Uterus (tissue), 4 donors: ENCODE measurements at places on chromosomes 1 and 21. TPM values are rescaled to one million over a fixed set of nuclear protein-coding genes. Genes with fewer than 3 reads are reported as not detected.

Gene PRUNE1
- total RNA-seq, result 26.4 TPM

Gene OR10J1
- not detected for total RNA-seq

Gene PROX1
- 4.1 TPM for total RNA-seq

Gene PADI4
- total RNA-seq, result not detected

Gene ATP1A4
- not detected for total RNA-seq

Gene NHLH1
- total RNA-seq, result not detected

Gene NTRK1
- 19.2 TPM for total RNA-seq

DNA sequence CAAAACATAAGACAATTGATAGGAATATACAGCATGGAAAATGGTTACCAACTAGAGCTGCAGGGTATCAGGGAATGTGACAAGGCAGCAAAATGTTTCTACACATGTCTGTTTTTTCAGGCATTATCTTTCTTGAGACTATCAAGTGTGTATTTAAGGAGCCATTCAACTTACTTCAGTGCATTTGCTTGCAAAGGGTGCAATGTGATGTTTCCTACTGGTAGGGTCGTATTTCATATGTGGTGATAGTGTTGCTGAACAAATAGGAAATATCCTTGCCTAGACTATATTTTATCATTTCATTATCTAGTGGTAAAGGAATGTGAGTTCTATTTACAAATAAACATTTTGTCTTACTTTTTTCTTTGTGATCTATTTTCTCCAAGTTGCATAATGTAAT is 42.4 kb downstream of the PTPRC start:
- no peak for DNase-seq

DNA sequence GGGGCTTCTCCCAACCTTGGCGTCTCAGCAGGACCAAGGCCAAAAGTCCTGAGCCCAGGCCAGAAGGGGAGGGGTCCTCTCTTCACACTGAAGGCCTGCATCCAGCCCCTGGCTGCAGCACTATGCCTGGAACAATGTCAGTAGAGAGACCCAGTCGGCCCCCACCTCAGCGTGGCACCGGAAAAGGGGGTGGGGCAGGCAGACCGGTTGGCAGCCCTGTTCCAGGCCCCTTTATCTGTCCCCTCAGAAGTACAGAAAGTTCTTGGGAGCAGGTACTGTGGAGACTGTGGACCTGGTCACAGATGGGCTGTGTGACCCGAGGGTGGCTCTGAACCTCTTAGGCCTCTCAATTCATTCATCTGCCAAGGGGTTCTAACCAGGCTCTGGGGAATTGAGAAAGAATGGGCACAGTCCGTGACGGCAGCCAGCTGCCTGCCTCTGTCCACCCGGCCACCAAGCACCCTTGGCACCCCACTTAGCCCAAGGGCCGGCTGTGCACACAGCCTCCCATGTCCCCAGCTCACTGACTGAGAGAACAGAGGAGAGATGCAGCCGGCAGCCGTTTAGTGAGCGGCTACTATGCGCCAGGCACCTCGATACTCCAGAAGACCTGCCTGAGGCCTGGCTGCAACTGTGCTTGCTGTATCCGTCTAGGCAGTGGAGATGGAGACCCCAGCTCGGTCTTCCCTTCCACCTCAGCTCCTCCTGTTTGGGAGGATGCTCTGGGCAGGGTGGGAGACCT is 23.9 kb downstream of the RUNX3 start:
- DNase-seq, result peak; percentile 6

DNA sequence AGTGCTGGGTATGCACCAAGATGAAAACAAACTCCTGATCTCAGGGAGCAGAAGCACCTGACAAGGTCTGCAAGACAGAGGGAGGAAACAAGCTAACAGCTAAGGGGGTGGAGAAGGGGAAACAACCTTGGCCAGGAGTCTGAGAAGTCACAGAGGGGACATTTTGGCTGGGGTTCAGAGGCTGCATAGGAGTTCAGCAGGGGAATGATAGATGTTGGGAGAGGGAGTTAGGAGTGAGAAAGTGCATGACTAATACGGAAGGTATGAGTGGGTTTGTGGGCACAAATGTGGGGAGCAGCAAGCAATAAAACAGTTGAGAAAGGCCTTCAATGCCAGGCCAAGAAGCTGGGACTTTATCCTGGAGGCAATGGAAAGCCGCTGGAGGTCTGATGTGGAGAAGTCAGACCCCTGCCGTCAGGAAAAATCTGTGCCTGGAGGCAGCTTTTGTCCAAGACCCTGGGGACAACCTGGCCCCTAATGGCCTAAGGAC is 16.4 kb downstream of the EPHA2 start:
- no peak for DNase-seq

- DNase-seq, result no peak
These were observed 197.4 kb downstream of the ADGRL2 start for GRCh38 chr1:81998165-81998564.

DNA sequence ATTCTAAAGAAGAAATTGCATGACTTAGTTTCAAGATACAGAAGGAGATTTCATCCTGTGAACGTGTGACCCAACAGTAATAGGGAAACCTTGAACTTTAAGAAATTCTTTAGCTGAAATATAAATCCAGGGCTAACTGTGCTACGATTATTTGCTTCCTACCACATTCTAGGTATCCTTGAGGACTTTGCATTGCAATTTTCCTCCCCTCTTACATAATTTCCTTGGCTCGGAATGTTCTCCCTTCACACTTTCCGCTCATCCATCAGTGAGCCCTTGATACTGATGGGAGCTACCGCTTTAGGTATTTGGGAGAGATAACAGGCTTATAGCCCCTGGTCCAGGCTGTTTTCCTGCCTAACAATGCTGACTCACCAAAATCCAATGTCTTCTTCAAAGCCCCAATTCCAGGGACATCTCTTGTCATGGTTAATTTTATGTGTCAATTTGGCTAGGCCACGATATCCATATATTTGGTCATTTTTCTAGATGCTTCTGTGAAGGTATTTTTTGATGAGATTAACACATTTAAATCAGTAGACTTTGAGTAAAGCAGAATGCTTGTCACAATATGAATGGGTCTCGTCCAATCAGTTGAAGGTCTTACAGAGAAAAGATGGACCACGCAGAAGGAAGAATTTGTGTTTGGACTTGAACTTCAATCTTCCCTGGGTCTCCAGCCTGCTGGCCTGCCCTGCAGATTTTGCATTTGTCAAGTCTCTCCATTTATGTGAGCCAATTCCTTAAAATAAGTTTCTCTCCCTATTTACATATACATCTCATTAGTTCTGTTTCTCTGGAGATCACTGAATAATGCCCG is 121.2 kb downstream of the PTPN14 start:
- DNase-seq, result no peak

DNA sequence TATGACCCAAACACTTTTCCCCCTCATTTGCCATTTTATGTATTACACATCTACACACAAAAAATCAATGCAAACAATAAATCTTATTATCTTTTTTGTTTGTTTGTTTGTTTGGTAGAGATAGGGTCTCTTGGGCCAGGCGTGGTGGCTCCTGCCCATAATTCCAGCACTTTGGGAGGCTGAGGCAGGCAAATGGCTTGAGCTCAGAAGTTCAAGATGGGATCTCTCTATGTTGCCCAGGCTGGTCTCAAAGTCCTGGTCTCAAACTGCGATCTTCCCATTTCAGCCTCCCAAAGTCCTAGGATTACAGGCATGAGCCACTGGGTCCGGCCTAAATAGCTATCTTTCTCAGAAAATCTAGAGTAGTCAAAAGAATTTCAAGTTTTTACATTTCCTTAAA is 1.2 kb upstream of the DBT start:
- no peak for DNase-seq

DNA sequence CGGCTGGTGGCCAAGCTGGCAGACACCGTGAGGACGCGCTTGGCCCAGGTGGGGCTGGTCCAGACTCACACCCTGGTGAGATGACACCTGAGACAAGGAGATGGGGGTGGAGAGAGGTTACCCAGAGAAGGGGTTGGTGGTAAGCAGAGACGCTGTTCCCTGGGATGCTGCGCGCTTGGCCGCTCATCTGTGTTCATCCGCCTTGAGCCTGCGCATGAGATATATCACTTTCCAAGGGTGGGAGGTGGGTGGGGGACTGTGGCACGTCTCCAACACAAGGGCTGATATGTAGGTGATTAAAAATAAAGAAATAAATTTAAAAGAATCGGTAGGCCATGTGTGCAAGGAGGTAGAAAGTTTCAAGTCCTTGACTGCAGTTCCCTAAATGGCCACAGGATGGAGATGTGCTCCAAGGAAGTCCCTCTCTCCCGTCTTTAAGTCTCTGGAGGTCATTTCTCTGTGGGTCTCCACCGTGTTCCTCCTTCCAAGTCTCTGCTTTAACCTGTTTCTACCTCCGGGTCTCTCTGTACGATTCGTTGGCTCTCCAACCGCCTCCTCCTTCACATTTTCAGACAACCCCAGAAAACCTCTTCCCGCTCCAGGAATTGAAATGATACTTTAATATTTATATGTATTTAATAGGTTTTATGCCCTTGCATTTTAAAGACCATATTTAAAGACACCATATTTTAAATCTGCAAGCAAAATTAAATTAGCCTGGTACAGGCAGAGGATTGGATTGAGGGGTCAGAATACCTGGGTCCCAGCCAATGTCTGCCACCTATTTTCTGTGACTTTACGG is 4.5 kb downstream of the TTC24 start:
- peak; percentile 67 for DNase-seq

GRCh38 chr1:22761101-22761500 is 50.5 kb downstream of the EPHB2 start:
- DNase-seq, result no peak

GRCh38 chr1:2471587-2472001 is 4.5 kb upstream of the PLCH2 start:
- no peak for DNase-seq

- DNase-seq, result no peak
These were observed 21.9 kb downstream of the KIAA1614 start for GRCh38 chr1:180934563-180934962.

DNA sequence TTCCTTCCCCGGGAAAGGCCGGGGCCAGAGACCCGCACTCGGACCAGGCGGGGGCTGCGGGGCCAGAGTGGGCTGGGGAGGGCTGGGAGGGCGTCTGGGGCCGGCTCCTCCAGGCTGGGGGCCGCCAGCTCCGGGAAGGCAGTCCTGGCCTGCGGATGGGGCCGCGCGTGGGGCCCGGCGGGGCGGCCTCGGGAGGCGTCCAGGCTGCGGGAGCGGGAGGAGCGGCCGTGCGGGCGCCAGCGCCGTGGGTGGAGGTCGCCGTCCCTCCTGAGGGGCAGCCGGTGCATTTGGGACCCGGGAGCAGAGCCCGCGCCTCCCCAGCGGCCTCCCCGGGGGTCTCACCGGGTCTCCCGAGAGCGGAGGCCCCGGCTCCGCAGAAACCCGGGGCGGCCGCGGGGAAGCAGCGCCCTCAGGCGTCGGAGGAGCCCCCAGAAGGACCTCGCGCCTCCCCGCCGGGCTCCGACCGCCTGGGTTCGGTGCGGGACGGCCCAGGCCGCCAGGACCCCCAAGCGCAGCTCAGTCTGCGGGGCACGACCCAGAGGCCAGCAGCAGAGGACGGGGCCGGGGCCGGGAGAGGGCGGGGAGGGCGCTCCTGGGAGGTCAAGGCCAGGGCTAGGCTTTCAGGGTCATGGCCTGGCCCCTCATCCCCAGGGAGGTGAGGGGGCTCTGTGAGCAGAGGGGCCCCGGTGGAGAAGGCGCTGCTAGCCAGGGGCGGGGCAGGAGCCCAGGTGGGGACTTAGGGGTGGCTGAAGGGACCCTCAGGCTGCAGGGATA is 7.2 kb upstream of the SLX9 start:
- DNase-seq, result no peak

DNA sequence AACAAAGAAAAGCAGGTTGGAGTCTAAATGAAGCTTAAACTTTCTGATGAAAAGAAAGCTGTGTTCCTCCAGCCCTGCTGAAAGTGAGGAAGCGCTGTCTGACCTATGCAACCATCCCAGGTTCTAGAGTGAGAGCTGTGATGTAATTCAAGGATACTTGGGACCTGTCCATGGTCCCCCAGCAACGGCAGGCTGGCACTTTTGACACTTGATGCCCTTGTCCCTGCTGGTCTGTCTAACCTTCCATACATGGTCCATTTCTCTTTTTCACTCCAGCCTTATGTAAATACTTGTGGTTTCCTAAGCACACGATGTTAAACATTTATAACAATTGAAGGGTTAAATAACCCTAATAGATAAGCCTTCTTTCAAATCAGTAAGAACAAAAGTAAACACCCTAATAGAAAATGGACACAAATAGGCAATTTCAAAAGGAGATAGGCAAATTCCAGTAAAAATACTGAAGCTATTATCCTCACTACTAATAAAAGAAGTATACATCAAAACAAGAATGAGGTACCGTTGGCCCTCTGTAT is 17.7 kb upstream of the KDM4A start:
- DNase-seq, result no peak

DNA sequence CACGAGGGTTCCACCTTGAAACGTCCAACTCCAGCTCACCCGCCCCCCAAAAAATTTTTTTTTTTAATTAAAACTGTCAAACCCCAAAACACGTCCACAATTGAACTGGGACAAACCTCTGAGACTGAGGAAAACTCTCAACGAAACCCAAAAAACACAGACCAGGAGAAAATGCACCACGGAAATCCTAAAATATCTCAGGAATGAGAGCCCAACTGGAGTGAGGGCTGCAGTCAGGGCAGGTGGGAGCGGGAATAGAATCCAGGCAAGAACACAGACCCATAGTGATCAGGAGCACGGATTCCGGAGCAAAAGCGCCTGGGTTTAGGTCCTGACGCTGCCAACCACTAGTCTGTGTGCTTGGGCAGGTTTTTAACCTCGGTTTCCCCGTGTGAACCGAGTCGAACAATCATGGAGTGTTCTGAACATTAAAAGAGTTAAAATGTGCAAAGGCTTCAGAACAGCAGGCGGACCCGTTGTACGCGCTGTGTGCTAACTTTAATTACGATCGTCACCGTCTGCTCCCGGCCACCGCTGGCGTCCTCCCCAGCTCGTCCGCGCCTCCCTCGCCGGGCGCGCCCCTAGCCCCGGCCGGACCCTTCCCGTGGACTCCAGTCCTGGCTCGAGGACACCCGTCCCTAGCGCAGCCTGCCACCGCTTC is 624 bp downstream of the ARHGAP29 start:
- peak; percentile 20 for DNase-seq
